ENCODE measurements at places on chromosomes 2 and 18.

- no peak for DNase-seq
These were observed 204.9 kb downstream of the FAM210A start for GRCh38 chr18:13521418-13521817.

GRCh38 chr18:55549474-55550104, 38.4 kb downstream of the TCF4 start:
- DNase-seq, result no peak

- no peak for DNase-seq
These were observed 151.6 kb downstream of the DTNB start for GRCh38 chr2:25521665-25522387.

GRCh38 chr2:203867561-203868200, at the start of gene CTLA4:
Gene CTLA4, plus strand, starts transcription at chr2:203867771. Its CDS starts 172 bp downstream, at chr2:203867943.
- no peak for DNase-seq

- DNase-seq, result peak; percentile 54
These were observed 11.1 kb upstream of the CYS1 start for GRCh38 chr2:10091182-10091888.

DNA sequence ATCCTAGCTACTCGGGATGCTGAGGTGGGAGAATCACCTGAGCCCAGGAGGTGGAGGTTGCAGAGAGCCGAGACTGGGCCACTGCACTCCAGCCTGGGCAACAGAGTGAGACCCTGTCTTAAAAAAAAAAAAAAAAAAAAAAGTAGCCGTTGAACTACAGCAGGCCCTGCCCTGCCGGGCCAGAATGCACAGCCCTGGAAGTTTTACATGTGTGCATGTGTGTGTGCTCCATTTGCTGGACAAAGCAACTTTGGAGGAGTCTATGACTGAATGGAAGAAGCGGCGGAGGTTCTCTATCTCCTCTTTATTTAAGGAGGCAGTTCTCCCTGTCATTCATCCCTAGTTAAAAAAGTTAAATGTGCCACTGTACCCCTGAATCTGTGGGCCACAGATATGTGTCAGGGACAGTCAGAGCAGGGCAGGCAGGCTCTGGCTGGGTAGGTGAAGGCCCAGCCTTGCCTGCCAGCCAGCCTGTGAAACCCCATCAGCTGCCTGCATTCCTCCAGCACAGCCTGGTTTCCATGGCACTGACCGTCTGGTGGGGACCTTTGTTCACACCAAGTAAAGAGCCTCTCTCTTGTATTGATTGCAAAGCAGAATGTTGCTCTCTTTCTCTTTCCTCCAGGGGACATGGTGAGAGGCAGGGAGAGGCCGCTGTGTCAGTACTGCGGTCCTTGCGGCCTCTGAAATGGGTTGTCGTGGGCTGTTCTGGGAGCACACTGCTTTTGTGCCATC, 10.9 kb downstream of the LIPG start:
- no peak for DNase-seq

GRCh38 chr2:26720322-26721114, 28.0 kb downstream of the KCNK3 start:
- no peak for DNase-seq

DNA sequence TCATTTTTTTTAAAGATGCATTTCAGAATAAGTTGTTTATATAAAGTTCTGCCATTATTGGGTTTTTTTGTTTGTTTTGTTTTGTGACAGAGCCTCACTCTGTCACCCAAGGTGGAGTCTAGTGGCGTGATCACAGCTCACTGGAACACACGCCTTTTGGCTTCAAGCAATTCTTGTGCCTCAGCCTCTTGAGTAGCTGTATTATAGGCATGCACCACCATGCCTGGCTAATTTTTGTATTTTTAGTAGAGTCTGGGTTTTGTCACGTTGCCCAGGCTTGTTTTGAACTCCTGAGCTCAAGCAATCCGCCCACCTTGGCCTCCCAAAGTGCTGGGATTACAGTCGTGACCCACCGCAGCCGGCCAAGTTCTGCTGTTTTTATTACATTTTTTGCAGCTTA, 72.3 kb downstream of the R3HDM1 start:
- DNase-seq, result no peak

- DNase-seq, result no peak
These were observed 285.7 kb downstream of the TCF4 start for GRCh38 chr18:55302167-55302833.
